ENCODE measurements at places on chromosomes 11 and 22.

DNA sequence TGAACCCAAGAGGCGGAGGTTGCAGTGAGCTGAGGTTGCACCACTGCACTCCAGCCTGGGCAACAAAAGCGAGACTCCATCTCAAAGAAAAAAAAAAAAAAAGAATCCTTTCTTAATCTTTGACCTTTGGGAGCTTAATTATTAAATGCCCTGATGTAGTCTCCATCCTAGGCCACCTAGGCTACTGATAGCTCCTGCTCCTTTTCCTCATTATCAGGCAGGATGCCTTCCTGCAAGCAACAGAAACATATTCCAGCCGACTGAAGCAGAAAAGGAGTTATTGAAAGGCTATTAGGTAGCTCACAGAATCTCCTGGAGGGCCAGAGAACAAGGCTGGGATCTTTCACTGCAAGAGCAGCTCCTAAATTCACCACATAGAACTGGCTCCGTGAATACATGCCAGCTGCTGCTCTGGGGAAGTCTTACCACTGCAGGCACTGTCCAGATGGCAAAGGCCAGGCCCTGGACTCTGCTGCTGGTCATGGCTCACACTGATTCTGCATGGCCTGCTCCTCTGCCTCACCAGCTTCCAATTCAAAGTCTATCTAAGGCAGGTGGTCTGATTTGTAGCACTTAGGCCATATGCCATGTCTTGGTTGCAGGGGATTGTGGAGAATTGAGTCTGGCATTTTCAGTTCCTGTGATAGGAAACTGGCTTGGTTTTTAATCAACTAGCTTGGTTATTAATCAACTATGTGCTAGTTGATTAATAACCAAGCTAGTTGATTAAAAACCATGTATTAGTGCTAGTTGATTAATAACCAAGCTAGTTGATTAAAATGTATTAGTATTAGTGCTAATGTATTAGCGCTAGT, 26.0 kb upstream of the POLD3 start:
- DNase-seq, result no peak

DNA sequence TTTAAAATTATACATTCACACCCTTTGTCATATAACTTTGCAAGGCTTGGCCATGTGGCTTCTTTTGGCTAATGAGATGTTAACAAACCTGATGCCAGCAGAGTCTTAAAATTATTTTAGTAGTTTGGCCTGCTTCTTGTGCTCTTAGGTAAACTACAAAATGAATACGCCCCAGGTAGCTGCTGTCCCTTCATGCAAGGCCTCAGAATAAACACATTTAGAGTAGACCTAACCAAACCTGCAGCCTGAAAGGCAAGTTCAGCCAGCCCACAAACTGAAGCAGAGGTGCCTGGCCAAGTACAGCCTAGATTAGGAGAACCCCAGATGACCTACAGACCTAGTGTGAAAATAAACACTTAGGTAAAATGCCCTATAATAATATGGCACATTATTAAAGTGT, 50.2 kb downstream of the PHF21A start:
- no peak for DNase-seq

GRCh38 chr22:43439368-43440103, 27.7 kb downstream of the MPPED1 start:
- DNase-seq, result no peak

DNA sequence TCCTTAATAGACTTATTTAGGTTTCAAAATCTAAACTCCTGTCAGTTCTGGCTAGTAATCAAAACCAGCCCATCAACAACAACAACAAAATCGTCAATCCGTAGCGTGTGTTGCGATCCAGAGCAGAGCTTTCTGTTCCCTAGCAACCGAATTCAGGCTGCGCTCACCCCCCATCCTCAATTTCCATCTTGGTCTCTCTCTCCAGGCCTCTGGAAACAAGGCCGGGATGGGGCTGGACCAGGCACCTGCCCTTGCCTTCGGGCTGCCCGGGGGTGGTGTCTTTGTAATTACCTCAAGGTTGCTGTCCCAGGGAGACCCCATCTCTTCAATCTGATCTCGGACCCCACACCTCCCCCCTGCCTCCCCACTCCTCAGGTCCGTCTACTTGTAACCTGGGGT, 1341.5 kb downstream of the BRD1 start:
- no peak for DNase-seq

Measured in CD4-positive, alpha-beta T cell treated with Interferon alpha-2 for 1 hour (primary cell).